Neural progenitor cell (in vitro differentiated cells): ENCODE measurements at places on chromosomes 13 and 19.

GRCh38 chr13:40445557-40445990 is 220.9 kb downstream of the FOXO1 start:
- DNase-seq: no peak

DNA sequence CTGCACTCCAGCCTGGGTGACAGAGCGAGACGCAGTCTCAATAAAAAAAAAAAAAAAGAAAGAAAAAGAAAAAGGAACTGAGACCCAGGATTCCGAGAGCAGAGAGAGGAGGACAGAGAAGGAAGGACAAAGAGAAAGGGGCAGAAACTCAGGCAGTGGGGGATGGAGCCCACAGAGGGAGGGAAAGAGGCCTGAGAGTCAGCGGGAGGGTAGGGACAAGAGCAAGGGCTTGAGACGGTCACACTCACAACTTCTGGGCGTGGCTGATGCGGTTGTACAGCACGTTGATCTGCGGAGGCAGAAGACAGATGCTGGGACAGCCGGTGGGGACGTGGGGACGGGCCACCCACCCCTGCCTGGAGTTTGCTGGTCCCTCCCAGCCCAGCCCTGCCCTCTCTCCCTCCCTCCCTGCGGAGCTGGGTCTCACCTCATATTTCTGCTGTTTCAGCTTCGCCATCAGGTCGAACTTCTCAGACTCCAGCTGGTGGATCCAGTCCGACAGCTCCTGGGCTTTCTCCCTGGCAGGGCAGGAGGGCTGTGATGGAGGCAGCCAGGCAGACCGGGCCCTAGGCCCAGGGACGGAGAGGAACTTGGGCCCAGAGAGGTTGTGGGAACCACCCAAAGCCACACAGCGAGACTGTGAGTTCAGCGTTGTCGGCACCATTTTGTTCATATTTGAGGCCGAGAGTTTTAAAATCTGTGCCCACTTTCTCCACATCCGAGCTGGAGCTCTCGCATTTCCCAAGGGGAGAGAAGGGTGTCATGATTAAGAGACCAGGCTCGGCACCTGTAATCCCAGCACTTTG is 15.2 kb downstream of the TNNT1 start:
- no peak for DNase-seq

- DNase-seq: no peak
Observed at GRCh38 chr13:48443442-48444208, 30.7 kb upstream of the LPAR6 start.

- no peak for DNase-seq
Observed at GRCh38 chr13:75934889-75935288, 298.8 kb downstream of the LMO7 start.

DNA sequence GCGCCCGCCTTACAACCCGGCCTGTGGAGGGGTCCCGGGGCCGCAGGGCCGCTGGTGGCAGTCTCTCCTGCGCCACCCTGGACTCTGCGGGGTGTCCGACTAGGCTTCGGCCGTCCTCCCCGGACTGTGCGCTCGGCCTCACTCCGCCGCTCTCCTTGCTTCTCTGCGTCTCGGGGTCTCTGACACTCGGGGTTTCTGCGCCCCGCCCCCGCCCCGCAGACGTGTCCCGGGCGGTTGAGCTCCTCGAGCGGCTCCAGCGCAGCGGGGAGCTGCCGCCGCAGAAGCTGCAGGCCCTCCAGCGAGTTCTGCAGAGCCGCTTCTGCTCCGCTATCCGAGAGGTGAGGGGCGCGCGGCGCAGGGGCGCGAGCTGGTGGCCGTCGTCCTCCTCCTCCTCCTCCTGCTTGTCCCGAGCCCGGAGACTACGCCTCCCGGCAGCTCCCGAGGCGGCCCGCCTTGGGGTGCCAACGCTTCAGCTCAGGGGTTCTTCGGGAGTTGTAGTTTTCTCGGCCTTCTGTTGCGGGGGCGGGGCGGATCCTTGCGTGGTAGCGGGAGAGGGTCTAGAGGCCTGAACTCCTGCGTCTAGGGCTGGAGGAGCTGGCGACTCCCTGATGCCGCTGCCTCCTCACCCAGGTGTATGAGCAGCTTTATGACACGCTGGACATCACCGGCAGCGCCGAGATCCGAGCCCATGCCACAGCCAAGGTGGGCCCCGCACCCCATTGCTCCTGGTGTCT is 627 bp downstream of the LIN7B start:
- peak; percentile 93 for DNase-seq

DNA sequence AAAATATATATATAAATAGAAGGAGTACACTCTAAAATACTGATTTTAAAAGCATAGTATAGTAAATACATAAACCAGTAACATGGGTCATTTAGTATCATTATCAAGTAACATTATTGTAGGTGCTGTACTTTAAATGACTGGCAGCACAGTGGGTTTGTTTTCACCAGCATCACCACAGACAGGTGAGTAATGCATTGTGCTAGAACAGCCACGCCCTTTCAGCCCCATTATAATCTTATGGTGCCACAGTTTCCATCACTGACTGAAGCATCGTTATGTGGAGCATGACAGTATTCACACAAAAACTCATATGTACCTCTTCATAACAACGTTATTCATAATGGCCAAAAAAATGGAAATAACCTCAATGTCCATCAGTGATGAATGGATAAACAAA is 88.3 kb downstream of the DHRS12 start:
- no peak for DNase-seq

DNA sequence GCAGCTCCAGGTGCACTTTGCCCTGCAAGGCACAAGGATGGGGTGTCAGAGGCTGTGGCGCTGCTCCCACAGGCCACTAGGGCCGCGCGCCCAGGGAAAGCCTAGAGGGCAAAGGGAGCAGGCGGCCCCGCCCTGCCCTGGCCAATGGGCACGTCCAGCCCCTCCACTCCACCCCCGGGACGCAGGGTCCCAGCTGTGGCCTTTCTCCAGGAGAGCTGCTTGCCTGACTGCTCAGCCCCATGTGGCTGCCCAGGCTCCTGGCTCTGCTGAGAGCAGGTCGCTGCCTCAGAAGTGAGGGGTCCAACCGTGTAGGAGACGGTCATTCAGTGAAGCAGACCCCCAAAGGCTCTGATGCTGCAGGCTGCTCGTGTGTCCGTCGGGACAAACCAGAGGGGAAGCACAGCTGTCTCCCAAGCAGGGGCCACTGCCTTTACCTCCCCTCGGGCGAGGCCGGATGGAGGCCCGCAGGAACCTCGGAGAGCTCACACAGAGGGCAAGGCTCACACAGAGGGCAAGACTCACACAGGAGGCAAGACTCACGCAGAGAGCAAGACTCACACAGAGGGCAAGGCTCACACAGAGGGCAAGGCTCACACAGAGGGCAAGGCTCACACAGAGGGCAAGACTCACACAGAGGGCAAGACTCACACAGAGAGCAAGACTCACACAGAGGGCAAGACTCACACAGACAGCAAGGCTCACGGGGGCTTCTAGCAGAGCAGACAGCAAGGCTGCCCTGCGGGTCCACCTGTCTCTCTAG is 56.2 kb upstream of the C13orf46 start:
- no peak for DNase-seq

GRCh38 chr19:2332341-2333026 is 4.0 kb downstream of the SPPL2B start:
- no peak for DNase-seq

DNA sequence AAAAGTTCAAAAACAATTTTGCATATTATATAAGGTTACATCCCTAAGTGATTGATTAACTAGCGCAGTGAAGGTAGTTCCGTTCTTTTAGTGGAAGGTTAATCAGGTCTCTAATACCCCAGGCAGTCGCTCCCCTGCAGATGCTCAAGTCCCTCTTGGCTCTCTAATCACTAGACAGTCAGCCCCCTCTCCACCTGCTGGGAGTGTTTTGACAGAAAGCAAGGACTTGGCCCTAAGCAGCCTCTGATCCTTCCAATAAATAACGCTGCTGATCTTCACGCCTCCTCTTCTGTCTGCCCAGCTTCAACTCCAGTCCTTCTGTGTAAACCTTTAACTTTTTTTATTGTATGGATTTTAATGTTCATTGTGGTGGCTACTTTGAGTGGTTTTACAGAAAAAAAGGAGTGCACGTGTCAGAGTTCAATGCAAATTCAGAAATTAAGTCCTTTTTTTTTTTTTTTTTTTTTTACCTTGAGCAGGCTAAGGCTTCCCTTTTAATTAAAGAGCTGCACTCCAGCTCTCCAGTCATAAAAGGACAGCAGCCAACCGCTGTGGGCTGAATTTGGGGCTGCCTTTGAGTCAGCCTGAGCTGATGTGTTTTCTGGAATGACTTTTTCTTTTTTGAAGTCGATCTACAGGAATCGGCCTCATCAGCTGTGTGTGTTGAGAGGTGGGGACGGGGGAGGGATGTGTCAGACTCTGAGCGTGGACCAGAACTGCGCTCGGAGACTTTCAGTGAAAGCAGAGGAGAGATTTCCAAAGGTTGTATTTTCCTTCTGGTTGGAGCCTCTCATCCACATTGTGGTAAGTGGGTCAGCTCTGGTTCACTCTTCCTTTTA is 33.8 kb upstream of the MYO16 start:
- DNase-seq: peak; percentile 32

- no peak for DNase-seq
Observed at GRCh38 chr13:65036999-65037398, 2193.1 kb downstream of the PCDH9 start.

DNA sequence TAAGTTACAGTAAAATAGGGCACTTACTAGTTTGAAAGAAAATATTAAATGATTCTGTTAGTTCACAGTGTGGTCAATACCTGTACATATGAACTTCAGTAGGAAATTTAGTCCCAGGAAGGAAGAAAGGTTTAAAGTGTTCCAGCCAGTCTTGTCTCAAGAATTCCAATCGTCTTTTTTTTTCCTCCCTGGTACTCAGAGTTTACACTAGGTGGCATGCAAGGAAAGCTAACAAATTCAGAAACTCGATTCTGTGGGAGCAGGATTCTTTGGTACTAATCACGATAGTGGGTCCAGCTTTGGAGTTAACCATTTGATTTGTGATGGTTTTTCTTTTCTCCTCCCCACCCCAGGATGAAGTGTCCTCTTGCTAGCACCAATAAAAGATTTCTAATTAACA is 43.6 kb downstream of the POLR1D start:
- peak; percentile 39 for DNase-seq

GRCh38 chr13:51552027-51552426 is 32.2 kb upstream of the WDFY2 start:
- no peak for DNase-seq

- peak; percentile 100 for DNase-seq
Observed at GRCh38 chr19:4007021-4007835, at the start of gene PIAS4. TSS of gene PIAS4 (plus strand) at chr19:4007736. CDS start at chr19:4007761, 25 bp downstream.

GRCh38 chr19:16594681-16595091 is 22.5 kb upstream of the SLC35E1 start:
- no peak for DNase-seq

DNA sequence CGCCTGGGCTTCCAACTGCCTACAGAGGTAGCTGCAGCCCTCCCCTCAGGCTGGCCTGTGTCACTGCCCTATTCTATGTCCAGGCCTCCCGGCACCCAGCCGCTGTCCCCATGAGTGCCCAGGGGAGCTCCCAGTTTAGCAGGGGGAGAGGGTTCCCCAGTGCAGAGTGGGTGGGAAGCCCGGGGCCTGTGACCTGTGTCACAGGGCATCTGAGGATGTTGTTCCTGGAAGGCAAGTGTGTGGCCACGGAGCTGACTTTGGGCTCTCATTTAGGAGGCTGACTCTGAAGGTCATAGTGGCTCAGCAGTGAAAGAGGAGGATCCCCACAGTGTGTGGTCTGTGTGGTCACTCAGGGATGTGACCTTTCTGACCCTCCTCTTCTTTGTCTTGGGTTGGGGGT is 25.1 kb downstream of the PPP1R37 start:
- no peak for DNase-seq

GRCh38 chr19:18815673-18816072 is 16.1 kb upstream of the UPF1 start:
- DNase-seq: no peak

GRCh38 chr13:32168131-32168530 is 136.6 kb downstream of the FRY start:
- DNase-seq: no peak

GRCh38 chr13:45269204-45269603 is 68.4 kb upstream of the KCTD4 start:
- no peak for DNase-seq

- no peak for DNase-seq
Observed at GRCh38 chr13:77312311-77312710, 14.6 kb downstream of the MYCBP2 start.

DNA sequence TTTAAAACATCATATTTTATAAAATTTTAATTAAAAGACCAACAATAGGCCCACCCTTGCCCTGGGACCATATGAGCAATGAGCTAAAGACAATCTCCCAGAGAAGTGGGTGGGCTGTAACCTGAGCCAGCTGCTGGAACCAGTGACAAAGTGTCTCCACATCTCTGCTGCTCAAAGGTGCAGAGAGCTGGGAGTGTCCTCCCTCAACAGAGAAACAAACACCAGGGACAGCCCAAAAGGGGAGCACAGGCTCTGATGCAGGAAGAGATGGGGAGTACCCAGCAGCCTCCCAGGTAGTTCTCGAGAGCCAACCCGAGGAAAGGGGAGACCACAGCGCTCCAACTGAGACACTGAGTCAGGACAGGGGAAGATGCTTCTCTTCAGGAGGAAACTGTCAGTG is 39.1 kb downstream of the DOCK9 start:
- peak; percentile 41 for DNase-seq

DNA sequence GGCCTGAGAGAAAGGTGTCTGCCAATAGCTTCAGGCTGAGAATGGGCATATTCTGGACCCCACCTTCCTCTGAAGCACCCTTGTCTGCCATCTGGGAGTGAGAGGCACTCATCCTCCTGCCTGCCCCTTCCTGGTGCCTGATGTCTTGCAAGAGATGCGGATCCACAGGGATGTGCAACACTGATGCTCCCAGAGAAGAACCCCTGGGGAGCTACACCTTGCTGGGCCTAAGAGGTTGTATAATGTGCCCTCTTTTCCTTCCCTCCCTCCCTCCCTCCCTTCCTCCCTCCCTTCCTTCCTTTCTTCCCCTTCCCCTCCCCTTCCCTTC is 34.6 kb downstream of the ADPRHL1 start:
- no peak for DNase-seq

DNA sequence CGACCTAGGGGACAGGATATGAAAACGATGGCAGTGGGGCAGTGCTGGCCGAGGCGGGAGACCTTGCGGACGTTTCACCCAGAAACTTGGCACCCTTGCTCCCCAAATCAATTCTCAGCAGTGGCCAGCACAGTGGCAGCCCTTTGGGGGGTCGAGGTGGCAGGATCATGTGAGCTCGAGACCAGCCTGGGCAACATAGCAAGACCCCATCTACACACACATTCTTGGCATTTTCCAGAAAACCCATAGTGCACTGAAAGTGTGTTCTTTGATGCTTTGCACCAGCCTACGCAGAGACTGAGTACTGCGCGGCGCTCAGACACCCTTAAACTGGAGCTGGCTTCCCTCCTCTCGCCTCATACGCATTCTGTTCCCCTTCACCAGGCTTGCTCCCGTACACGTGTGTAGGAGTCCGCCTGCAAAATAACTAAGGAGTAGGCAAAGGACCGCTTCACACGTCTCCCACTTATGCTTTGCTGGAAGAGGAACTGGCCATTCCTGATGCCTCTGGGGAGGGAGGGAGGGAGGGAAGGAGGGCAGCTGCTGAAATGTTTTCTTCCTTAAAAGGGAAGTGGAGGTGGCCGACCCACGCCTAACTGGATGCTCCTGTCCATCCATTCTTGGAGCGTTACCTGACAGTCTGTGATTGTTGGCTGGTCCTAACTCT is 23.5 kb upstream of the MIER2 start:
- no peak for DNase-seq
